Left hindlimb (tissue), 1 donor: ENCODE measurements at places on chromosomes 7 and 10.

DNA sequence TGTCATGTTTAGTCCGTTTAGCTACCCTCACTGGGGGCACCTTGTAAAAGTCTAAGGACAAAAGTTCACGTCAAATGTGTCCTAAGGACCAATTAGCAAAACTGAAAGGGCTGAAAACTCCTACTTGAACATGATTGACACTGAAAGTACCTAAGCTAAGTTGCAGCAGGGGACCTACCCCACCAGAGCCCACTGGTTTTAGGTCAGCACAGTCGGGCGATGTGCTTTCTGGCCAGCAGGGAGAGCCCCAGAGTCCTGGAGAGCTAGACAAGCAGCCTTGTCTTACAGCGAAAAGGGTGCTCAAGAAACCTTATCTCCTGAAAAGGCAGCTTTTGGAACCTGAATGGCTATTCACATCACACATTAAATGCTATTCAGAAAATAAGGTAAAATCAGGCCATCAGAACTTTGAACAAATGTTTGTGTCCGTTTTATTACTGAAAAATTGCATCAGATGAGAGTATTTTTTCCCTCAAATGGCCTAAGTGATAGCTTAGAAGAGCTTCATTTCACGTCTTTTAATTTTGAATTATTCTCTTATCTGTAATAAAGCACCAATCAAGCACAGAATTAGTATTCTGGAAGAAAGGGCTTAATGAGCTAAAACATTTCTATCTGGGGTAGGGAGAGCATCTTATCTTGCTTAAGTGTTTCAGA lies 52.2 kb upstream of the MKI67 start:
- no peak for DNase-seq

GRCh38 chr7:129536323-129536722 lies 34.0 kb downstream of the SMKR1 start:
- no peak for DNase-seq

GRCh38 chr10:113945075-113945686 lies 90.7 kb downstream of the NHLRC2 start:
- DNase-seq = no peak

DNA sequence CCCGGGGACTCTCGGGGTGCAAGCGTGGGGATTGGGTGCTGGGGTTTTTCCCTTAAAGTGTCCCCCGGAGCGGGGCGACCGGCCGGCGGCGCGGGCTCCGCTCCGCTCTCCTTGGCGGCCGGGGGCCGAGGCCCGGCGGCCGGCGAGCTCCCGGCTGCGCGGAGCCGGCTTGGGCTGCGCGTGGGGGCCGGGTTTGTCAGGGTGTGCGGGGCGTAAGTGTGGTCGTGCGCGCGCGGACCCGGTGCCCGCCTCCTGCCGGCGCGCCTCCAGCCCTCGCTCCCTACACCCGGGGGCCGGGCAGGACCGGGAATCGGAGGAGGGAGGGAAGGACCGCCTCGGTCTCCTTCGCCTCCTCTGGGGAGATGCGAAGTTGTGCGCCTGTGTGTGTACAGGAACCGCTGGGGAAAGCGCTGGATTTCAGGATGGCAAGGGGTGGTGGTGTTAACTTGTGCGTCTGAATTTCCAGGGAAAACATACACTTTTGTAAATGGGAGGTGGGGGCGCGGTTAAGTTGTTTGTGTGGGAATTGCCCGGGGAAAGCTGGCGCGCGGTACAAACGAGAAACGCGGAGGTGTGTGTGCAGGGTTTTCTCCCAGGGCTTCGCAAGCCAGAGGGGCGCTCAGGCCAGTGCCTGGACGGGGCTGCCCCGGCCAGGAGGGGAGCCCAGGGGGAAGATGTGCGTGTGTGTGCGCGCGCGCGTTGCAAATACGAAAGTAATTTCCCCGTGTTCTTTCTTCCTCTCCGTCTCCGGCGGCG lies 737 bp downstream of the ZMIZ1 start:
- peak; percentile 71 for DNase-seq

GRCh38 chr7:64863021-64863420 lies 40.1 kb upstream of the ZNF273 start:
- DNase-seq = no peak
